ENCODE measurements at places on chromosomes 7 and 10.

DNA sequence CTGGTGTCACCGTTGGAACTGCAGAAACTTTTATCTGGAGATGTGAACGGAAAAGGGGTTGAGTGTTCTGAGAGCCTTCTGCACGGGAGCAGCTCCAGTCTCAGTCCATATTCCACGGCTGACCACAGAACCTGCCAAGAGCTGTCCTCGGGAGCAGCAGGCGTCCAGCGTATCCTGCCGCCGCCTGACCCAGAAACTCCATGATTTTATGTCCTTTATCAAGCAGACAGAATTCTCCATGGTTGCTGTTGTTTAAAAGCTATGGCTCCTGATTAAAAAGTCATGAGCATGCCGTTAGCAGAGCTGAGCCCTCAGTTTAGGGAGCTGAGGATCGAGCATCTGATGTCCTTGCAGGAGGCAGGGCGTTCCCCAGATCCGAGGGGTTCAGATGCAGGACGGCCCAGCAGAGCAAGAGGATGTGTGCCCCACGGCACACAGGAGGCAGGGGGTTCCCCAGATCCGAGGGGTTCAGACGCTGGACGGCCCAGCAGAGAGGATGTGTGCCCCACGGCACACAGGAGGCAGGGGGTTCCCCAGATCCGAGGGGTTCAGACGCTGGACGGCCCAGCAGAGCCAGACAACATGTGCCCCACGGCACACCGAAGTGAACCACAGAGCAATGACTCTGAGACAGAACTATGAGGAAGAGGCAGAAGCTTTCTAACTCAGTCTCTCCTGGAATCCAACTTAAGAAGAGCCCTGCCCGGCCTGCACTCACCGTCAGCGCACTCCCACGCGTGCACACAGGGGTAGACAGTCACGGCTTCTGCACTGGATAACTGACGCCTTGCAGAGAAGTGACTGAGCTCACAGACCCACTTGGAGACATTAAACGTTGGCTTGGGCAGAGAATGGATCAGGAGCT is 96.4 kb downstream of the WDR37 start:
- DNase-seq, result no peak

DNA sequence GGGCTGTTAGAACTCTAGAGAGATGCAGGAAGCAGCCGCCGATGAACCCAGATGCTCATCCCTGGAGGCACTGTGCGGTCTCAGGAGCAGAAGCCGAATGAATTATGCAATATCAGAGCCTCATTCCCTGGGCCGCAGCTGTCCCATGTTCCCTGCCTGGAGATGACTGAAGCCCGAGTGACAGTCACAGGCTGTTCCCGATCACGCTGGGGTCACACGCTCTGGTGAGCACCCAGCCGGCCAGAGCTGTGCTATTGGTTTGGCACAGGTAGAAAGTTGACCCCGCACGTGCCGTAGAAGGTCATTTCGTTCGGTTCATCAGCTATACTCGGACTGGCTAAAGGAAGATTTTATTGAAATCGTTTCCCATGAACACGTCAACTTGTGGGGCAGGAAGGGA is 140.5 kb upstream of the SH2B2 start:
- no peak for DNase-seq

DNA sequence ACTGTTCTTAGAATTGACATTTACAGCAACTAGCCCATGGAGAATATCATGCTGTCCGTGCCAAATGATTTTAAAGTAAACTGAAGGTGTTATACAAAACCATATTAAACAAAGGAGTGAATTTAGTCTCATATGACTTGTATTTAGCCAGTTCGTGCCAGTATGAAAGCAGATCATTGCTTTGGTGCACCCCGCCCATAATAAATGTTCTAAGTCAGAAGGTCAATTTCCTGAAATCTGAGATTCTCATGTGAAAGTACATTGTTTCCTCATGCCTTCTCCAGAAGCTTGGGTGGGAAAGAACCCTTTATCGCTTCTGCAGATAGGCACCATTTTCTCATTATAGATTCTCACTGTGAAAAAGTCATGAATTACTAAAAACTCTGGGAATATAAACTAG is 106.4 kb downstream of the CAMK1D start:
- no peak for DNase-seq

- no peak for DNase-seq
These were observed 33.5 kb upstream of the RHOBTB1 start for GRCh38 chr10:60977161-60978122.

DNA sequence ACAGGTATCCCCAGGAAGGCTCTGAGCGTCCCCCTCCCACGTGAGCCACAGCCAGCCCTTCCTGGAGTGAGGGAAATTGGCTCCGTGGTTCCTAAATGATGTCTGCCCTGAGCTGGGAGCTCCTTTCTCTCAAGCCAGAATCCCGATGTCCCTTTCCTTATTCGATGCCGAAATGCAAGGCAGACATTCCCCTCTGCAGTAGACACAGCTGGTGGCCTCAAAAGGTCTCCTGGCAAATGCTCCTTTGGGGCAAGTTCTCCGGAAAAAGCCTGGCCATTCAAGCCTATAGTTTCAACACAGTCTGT is 98.9 kb downstream of the HIP1 start:
- DNase-seq, result no peak

- no peak for DNase-seq
These were observed 25.6 kb downstream of the DIP2C start for GRCh38 chr10:663831-664251.
